ENCODE measurements at places on chromosomes 13 and 19.
A peak's percentile ranks its signal among the peaks of the same experiment; 100 is the strongest.

DNA sequence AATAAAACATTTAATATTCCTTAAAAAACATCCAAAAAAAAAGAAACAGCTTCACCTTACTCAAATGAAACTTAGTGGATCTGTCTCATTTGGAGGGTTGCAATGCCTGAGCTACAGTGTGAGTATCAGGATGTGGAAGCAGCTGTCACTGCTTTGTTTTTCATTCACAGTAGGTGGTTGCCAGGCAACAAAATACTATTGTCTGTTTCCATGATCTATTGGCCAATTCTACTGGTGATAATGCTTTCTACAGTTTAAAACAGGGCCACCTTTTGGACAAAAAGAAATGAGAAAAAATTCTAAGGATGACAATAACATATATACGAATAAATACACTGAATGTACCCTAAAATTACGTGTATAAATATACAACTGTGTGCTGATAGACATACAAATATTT, 3.0 kb downstream of the ENOX1 start:
- H3K4me3 ChIP-seq, result no peak overlapping the region
- H3K27ac ChIP-seq, result no peak overlapping the region
- peaks cover 13% of the 10 kb centered on the region for H3K27me3 ChIP-seq
- H3K36me3 ChIP-seq, result no peaks in the 10 kb centered on the region
- peaks cover 7% of the 10 kb centered on the region for H3K4me1 ChIP-seq

GRCh38 chr13:96089749-96090239, at the start of gene HS6ST3:
TSS of gene HS6ST3 (plus strand) at chr13:96090107.
- peaks cover 31% of the 10 kb centered on the region for H3K27me3 ChIP-seq
- H3K36me3 ChIP-seq, result no peaks in the 10 kb centered on the region
- H3K4me1 ChIP-seq, result peaks cover 4% of the 10 kb centered on the region
- no peak within 1 kb of the TSS for H3K27ac ChIP-seq
- H3K4me3 ChIP-seq, result no peak within 1 kb of the TSS
- DNase-seq, result no peak

- peaks cover 45% of the 10 kb centered on the region for H3K36me3 ChIP-seq
- no peaks in the 10 kb centered on the region for H3K27me3 ChIP-seq
- H3K4me3 ChIP-seq, result peak overlapping the region; percentile 96
- no peak for DNase-seq
- H3K4me1 ChIP-seq, result peaks cover 22% of the 10 kb centered on the region
- no peak overlapping the region for H3K27ac ChIP-seq
Measured at GRCh38 chr19:58229255-58229639, 533 bp downstream of the ZNF544 start.

DNA sequence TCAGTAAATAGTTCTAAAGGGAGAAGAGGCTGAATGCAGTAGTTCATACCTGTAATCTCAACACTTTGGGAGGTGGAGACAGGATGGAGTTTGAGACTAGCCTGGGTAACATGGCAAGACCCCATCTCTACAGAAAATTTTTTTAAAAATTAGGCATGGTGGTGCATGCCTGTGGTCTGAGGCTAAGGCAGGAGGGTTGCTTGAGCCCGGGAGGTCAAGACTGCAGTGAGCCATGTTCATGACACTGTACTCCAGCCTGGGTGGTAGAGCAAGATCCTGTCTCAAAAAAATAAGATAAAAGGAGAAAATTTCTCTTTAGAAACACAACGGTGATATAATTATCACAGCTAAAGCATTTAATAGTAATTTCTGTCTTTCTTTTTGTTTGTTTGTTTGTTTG, 57.1 kb downstream of the SIPA1L3 start:
- H3K27me3 ChIP-seq, result no peaks in the 10 kb centered on the region
- no peak for DNase-seq
- H3K36me3 ChIP-seq, result peaks cover 11% of the 10 kb centered on the region
- peaks cover 41% of the 10 kb centered on the region for H3K4me1 ChIP-seq
- H3K4me3 ChIP-seq, result no peak overlapping the region

- no peaks in the 10 kb centered on the region for H3K4me1 ChIP-seq
- H3K27ac ChIP-seq, result no peak overlapping the region
- H3K36me3 ChIP-seq, result no peaks in the 10 kb centered on the region
- no peaks in the 10 kb centered on the region for H3K27me3 ChIP-seq
Measured at GRCh38 chr13:53513226-53513625, 484.6 kb downstream of the OLFM4 start.

- H3K36me3 ChIP-seq, result peaks cover 6% of the 10 kb centered on the region
- H3K27ac ChIP-seq, result no peak overlapping the region
- H3K4me1 ChIP-seq, result peaks cover 13% of the 10 kb centered on the region
- peak overlapping the region; percentile 65 for H3K4me3 ChIP-seq
Measured at GRCh38 chr19:19262190-19263057, 10.7 kb downstream of the TM6SF2 start.

GRCh38 chr13:112140366-112140765, 73.4 kb downstream of the SOX1 start:
- peaks cover 2% of the 10 kb centered on the region for H3K27me3 ChIP-seq
- no peaks in the 10 kb centered on the region for H3K4me1 ChIP-seq
- no peaks in the 10 kb centered on the region for H3K36me3 ChIP-seq

DNA sequence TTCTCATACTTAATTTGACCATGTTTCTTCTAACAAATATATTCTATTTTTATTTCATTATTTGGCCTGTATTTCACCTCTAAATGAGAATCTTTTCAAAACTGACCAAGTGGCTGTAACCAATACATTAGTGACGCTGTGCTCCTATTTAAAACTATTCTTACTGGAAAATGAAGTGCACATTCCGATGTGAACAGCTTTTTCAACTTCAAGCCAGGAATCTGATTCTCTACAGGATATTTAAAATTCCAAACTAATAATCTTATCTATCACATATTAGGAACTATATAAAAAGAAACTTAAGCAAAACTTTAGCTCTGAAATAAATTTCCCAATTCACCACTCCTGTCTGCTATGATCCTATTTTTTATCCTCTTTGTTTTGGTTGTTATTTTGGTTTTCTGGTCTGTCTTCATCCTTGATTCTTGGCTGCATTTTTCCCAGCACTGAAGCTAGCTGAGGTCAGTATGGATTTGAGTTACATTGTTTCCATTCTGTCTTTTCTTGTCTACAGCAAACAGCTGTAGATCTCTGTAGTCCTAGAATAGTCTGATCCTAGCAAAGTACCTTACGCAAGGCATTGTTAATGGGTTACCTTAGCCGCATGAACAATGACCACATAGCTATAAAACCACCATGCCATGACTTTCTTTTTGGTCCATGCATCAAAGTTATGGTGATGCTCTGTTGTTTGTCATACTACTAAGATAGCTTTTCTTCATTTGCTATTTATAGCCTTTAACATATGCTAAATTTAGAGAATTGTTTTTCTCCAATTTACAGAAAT, 748.6 kb upstream of the SPRY2 start:
- no peak overlapping the region for H3K27ac ChIP-seq
- H3K27me3 ChIP-seq, result no peaks in the 10 kb centered on the region
- no peaks in the 10 kb centered on the region for H3K4me1 ChIP-seq
- H3K4me3 ChIP-seq, result no peak overlapping the region
- no peaks in the 10 kb centered on the region for H3K36me3 ChIP-seq

DNA sequence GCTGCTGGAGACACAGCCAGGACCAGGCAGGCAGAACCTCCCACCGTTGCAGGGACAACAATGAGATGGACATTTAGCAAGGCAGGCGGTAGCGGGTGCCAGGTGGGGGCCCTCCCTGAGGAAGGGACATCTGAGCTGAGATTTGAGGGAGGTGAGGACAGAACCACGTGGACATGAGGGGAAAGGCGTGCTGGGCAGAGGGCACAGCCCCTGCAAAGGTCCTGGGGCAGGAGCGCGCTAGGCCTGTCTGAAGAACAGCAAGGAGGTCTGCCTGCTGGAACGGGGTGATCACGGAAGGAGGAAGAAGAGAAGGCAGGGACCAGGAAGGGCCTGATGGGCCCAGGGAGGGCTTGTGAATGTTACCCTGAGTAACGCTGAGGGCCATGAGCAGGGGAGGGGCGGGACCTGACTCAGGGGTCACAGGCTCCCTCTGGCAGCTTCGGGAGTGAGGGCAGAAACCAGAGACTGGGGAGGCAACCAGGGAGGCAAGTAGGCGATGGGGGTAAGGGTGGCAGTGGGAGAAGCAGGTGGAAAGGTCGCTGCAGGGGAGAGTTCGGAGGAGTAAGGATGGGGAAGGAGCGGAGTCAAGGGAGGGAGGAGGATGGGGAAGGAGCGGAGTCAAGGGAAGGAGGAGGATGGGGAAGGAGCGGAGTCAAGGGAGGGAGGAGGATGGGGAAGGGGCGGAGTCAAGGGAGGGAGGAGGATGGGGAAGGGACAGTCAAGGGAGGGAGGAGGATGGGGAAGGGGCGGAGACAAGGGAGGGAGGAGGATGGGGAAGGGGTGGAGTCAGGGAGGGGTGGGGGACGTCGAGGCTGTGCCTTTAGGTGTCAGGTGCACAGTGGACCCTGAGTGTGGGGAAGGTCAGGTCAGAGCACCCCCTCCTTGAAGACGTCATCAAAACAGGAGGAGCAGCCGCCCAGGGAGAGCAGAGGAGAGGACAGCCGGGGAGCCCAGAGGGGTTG, 15.7 kb upstream of the B3GNT3 start:
- peaks cover 42% of the 10 kb centered on the region for H3K4me1 ChIP-seq
- no peaks in the 10 kb centered on the region for H3K27me3 ChIP-seq
- no peak overlapping the region for H3K4me3 ChIP-seq
- DNase-seq, result no peak

DNA sequence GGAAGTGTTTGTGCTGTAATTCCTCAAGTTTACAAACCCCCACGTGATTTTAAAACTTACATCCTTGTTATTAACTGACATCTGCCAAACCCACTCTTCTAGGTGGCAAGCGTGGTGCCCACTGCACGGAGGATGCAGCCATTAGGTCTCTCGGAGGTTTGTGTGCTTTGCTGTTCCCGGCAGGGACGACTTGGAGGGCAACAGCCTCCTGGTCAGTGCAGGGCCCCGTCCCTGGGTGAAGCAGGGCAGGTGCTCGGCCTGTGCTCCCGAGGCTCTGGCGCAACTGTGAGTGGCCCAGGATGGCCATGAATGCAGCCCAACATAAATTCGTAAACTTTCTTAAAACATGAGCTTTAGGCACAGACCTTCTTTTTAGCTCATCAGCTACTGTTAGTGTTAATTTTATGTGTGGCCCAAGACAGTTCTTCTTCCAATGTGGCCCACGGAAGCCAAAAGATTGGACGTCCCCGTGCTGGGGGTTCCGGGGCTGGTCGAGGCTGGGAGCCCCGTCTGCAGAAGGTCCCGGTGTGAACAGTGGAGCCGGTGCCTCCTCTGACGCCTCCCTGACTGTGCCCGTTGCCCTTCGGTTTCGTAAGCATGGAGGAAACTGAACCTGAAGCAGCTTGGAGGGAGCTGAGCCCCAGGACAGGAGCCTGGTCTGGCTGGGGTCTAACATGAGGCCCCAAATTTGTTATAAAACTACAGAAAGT, 11.9 kb downstream of the GAS6 start:
- no peaks in the 10 kb centered on the region for H3K36me3 ChIP-seq
- no peak overlapping the region for H3K4me3 ChIP-seq
- H3K27me3 ChIP-seq, result peaks cover 4% of the 10 kb centered on the region
- H3K27ac ChIP-seq, result no peak overlapping the region
- no peak for DNase-seq

DNA sequence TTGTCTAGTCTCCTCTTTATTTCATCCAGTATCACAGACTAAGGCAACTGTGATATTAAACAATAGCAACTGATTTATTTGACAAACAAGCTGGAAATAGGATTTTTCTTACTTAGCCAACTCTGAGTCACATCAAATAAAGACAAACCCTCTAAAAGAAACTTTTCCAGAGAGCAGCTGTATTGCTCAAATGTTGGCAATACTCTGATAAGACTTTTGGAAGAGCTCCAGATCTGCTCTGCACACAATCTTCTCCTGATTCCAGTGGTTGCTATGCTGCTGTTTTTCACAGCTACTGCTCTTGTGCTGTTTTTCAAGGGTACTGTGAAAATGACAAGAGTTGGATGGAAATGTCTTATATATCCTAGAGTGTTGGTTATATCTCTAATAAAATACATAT, 1479.2 kb downstream of the SLITRK5 start:
- no peak overlapping the region for H3K4me3 ChIP-seq
- H3K27ac ChIP-seq, result no peak overlapping the region
- no peak for DNase-seq
- no peaks in the 10 kb centered on the region for H3K27me3 ChIP-seq
- no peaks in the 10 kb centered on the region for H3K36me3 ChIP-seq
- H3K4me1 ChIP-seq, result no peaks in the 10 kb centered on the region

DNA sequence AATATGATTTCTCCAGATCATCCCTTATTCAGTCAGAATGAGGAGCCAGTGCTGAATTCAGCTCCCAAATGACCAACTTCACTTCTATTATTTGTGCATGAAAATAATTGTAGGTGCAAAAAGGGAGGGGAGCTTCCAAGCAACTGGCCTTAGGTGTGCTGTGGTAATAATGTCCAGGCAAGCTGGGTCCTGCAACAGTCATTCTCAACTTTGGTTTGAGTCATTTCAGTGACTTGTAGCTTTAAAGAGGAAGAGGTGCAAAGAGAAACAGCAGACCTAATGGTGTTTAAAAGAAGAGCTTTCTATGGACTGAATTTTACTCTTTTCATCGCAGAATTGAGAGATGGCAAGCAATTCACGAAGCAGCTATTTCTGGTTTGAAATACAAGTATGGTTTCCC, 29.2 kb upstream of the FGF9 start:
- DNase-seq, result no peak
- H3K27me3 ChIP-seq, result peaks cover 7% of the 10 kb centered on the region
- peaks cover 1% of the 10 kb centered on the region for H3K36me3 ChIP-seq
- H3K27ac ChIP-seq, result no peak overlapping the region

DNA sequence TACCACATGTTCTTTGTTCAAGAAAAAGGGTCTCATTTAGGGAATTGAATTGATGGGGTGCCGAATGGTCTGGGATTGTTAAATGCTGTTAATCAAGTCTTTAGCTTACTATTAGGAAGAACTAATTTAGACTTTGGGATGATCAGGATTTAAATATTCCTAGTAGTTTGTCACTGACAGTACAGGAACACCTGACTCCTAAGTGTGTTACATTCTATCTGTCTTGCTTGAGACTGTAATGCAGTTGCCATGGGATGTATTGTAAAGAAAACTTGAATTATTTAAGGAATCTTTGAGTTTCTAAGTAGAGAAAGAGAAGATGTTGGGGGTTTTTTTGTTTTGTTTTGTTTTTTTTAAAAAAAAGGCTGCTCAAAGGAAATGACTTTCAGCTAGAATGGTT, 17.8 kb upstream of the KCTD4 start:
- no peak overlapping the region for H3K27ac ChIP-seq
- no peak for DNase-seq
- peaks cover 3% of the 10 kb centered on the region for H3K4me1 ChIP-seq
- no peak overlapping the region for H3K4me3 ChIP-seq
- no peaks in the 10 kb centered on the region for H3K27me3 ChIP-seq

- H3K27me3 ChIP-seq, result no peaks in the 10 kb centered on the region
- no peak for DNase-seq
- H3K36me3 ChIP-seq, result no peaks in the 10 kb centered on the region
- no peaks in the 10 kb centered on the region for H3K4me1 ChIP-seq
- H3K4me3 ChIP-seq, result no peak overlapping the region
- no peak overlapping the region for H3K27ac ChIP-seq
Measured at GRCh38 chr13:91659256-91660075, 261.0 kb downstream of the GPC5 start.

- H3K4me3 ChIP-seq, result no peak overlapping the region
- DNase-seq, result no peak
- no peaks in the 10 kb centered on the region for H3K36me3 ChIP-seq
- peaks cover 8% of the 10 kb centered on the region for H3K27me3 ChIP-seq
- no peaks in the 10 kb centered on the region for H3K4me1 ChIP-seq
Measured at GRCh38 chr13:27728271-27728670, 64.0 kb upstream of the GSX1 start.

Measured in memory B cell (primary cell).